NCI-H2029 (cell line): ENCODE measurements at places on chromosomes 2 and 18.

GRCh38 chr18:8084160-8084559 is 517.0 kb downstream of the PTPRM start:
- no peak for DNase-seq

GRCh38 chr2:32792416-32792815 is 154.3 kb upstream of the LTBP1 start:
- no peak for DNase-seq

- no peak for DNase-seq
Observed at GRCh38 chr18:3468066-3468705, 18.2 kb downstream of the TGIF1 start.

- DNase-seq: no peak
Observed at GRCh38 chr18:13400636-13401315, 182.2 kb downstream of the LDLRAD4 start.

- no peak for DNase-seq
Observed at GRCh38 chr2:17658251-17658843, 95.3 kb downstream of the SMC6 start.

GRCh38 chr2:224085246-224085645 is 46.2 kb upstream of the SERPINE2 start:
- DNase-seq: no peak

- DNase-seq: peak; percentile 36
Observed at GRCh38 chr2:215931256-215931903, 82.0 kb downstream of the MREG start.

DNA sequence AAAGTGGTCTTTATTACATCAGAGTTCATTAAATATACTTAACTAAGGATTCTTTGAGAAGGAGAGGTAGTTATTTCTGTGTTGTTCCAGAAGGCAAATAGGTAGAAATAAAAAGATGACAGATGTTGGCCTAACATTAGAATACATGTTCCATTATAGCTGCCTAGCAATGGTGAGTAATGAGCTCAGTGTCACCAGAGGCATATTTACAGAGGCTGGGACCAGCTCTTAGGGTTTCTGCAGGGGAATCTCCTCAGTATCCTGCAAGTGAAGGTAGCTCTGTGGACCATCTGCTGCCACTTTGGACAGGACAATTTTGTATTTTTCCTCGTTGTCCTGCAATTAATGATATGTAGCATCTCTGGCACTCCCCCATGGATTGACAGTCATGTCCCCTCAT is 416.0 kb downstream of the THSD7B start:
- no peak for DNase-seq

DNA sequence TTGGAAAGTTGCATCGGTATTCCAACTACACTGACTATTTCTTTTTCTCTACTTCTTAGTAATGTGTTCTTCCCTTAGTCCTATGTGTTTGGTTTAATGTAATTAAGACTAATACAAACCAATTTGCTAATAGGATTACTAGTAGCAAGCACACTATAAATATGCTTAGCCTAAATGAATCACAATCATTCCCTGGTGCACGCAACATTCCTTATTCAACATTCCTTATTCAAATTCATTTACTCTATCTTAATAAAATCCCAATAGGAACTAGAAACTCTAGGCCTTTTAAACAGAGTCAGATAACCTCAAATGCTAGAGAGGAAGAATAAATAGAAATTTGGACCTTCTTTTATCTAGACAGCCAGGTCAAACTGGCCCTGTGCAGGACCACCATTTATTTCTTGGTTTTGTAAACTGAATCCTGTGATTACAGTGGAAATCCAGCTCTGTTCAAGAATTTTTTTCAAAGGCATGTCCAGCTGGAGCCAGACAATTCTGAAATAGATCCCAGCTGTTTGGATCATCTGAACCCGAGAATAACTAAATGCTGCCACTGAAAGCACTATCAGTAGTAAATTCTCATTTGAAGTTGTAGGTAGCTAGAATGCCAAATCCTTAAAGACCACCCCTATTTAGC is 103.1 kb downstream of the PPP1R1C start:
- DNase-seq: no peak

DNA sequence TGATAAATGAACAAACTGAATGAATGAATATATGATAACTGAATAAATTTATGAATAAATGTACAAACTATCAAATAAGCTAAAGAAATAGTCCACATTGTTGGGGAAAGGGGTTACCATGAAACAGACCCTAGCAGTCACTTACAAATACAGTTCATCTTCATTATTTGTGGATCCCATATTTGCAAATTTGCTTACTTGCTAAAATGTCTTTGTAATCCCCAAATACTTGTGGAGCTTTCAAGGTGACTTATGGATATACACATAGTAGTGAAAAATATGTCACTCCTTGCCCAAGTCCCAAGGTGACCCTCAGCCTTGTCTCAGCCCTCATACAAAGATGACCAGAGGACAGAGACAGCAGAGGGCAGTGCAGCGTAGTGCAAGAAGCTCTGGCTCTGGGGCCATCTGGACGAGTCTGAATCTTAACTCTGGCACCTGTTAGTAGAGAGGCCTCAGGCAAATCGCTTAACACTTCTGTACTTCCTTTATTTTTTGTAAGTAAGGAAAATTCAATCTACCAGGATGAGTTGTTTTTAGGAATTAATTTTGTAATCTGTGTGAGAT is 3.1 kb downstream of the PAIP2B start:
- peak; percentile 3 for DNase-seq

- DNase-seq: no peak
Observed at GRCh38 chr2:181467966-181468707, 11.0 kb downstream of the ITGA4 start.

- DNase-seq: no peak
Observed at GRCh38 chr2:144712550-144712940, 192.6 kb upstream of the ZEB2 start.

- no peak for DNase-seq
Observed at GRCh38 chr2:8922431-8922830, 81.1 kb downstream of the MBOAT2 start.

GRCh38 chr2:173399229-173399628 is 44.6 kb downstream of the CDCA7 start:
- no peak for DNase-seq

- DNase-seq: no peak
Observed at GRCh38 chr2:129784486-129784885, 195.0 kb upstream of the RAB6C start.

- no peak for DNase-seq
Observed at GRCh38 chr18:31977270-31977872, 34.4 kb upstream of the TRAPPC8 start.

GRCh38 chr2:101265893-101266499 is 13.3 kb downstream of the CNOT11 start:
- no peak for DNase-seq

DNA sequence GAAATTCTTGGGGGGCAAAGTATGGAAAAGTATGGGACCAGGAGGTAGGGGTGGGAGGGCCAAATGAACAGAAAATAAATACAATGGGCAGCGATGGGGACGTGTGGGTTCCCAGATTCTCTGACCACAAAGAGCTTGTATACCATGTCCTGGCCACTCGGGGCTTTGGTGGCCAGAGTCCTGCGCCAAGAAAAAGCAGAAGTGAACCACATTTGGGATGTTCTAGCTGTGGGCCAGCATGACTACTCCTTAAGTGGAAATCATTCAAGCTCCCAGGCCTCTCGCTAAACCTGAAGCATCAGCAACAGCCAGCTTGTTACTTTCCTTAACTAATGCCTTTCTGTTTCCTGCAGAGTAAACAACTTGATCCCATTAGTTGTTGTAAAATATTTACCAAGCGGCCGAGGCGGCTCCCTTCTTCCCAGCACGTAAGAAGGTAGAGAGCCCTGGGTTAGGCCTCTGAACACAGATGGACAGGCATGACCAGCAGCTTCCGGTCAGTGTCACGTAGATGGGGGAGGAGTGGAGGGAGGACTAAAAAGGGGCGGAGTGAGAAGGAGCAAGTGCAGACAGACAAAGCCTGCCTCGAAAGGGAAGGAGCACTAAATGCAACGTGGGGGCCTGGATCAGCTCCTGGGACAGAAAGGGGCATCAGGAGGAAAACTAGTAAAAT is 88.2 kb downstream of the GALNT14 start:
- DNase-seq: no peak

DNA sequence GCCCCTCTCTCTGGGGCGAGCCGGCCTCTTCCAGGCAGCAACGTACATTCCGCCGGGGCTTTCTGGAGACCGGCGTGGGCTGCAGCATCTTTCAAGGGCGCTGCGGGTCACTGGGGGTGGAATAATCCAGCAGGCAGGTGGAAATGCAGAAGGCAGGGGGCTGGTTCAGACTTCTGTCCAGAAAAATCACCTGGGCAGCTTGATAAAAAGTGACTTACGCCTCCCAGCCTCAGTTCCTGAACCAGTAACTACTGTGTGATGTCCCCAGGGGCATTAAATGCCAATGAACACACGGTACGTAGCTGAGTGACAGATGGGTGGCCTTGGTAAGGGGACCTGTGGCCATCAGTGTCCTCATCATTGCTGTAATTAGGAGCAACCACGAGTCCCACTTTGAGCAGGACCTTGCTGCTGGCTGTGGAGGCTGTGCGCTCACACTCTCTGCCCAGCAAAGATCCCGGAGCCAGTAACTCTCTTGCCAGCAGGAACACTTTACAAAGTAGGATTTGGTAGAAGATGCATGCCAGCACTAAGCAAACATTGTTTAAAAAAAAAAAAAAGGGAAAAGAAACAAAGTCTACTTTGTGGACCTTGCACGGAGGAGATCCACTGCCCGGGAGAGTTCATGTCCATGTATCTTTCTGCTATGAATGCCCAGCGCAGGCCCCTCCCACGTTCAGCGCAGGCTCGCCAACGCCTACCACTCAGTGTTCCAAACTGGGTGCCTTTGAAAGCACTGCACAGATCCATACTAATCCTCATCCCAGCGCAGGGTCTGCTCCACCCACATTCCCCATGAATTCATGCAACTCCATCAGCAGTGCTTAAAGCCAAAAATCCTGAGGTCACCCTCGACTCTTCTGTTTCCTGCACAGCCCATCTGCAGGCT is 177.3 kb downstream of the HDAC4 start:
- no peak for DNase-seq

DNA sequence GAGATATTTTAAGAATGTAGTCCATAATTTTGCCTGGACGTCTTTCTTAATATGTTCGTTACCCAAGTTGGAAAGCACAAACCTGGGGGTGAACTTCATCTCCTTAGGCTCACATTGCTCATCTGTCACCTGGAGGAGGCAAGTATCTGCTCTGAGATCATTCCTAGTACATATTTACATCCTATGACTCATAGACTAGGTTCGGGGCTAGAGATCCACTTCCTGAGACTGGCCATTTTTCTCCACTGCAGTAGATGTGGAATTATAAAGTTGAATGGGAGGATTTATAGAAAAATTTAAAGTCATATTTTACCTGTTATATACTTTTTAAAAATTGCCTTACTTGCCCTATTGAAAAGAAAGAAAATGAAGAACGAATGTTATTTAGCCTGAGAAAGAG is 77.5 kb upstream of the PROKR1 start:
- DNase-seq: no peak

DNA sequence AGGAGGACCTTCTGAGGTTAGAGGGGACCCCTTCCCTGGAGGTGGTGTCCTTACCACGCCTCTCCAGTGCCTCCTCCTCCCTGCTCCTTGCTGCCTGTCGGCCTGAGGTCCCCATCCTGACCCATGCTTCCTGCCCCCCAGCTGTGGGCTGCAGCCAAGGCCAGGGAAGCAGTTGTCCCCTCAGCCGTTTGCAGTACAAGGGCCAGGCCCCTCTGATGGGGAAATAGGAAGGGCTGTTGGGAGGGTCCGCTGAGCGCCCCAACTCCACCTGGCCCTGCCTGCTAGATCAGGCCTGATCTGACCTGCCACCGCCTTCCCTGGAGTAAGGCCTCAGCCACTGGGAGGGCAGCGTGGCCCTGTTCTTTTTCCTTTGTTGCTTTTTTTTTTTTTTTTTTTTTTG is 219.8 kb downstream of the KLHL29 start:
- no peak for DNase-seq

DNA sequence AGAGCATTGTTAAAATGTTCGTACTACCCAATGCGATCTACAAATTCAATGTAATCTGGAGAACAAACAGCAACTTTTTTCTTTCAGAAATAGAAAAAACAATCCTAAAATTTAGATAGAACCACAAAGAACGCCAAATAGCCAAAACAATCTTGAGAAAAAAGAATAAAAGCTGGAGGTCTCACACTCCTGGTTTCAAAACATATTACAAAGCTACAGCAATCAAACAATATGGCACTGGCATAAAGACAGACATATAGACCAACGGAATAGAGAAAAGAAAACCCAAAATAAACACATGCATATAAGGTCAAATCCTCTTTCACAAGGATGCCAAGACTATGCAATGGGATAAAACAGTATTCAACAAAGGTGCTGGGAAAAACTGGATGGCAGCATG is 74.5 kb downstream of the MAP4K3 start:
- DNase-seq: no peak
